ENCODE measurements at places on chromosomes 5 and 9.

DNA sequence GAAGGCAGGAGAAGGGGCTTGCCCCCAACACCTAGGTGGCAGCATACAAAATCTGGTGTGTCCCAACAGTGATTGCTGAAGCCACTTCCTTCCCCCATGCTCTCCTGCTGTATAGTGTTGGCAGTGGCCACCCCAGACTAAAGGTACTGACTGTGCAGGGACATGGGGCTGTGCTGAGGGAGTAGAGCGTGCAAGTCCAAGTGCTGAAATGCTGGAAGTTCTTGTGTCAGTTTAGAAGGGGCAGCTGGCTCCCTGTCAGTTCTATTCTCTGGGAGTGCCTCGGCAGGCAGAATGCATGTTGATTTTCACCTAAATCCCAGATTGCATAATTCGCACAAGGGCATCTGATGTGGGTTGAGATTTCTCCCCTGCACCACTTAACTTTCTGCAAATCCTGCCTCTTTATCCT, 68.6 kb downstream of the GDNF start:
- peak; percentile 57 for DNase-seq

GRCh38 chr9:77158772-77159513, 18.4 kb upstream of the VPS13A start:
- DNase-seq, result no peak

DNA sequence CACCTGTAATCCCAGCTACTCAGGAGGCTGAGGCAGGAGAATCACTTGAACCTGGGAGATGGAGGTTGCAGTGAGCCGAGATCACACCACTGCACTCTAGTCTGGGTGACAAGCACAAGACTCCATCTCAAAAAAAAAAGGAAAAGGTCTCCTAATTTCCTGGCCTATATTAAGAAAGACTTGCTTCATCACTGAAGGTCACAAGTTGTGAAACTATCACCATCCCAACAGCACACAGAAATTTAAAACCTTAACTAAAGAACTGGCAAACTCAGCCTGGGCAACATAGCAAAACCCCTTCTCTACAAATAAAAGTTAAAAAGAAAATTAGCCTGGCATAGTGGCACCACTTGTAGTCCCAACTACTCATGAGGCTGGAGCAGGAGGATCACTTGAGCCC, 17.2 kb downstream of the FRMD3 start:
- DNase-seq, result no peak

- DNase-seq, result no peak
These were observed 36.1 kb downstream of the KLF4 start for GRCh38 chr9:107453479-107453878.

DNA sequence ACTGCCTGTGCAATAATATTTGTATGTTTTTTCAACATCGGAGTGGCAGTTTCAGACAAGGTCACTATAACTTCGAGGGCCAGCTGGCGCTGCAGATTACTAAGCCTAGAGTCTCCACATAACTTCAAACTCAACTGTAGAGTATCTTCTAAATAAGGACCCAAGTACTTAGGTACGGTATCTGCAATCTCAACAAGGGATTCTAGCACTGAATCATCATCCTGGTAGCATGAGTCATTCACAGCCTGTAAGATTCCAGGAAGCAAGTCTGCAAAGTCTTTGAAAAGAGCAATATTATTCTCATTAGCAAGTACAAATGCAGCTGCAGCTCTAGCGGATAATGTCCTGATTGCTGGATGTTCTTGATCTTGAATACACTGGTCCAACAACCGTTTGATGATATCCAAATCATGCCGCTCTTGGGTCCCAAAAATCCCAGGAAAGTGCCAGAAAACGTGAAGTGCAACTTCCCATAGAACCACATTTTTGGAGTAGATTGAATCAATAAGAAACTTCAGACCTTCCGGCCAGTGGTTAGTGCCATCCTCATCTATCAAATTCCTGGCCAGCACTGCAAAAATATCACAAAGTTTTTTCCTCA, 654 bp downstream of the RANBP6 start:
- no peak for DNase-seq

DNA sequence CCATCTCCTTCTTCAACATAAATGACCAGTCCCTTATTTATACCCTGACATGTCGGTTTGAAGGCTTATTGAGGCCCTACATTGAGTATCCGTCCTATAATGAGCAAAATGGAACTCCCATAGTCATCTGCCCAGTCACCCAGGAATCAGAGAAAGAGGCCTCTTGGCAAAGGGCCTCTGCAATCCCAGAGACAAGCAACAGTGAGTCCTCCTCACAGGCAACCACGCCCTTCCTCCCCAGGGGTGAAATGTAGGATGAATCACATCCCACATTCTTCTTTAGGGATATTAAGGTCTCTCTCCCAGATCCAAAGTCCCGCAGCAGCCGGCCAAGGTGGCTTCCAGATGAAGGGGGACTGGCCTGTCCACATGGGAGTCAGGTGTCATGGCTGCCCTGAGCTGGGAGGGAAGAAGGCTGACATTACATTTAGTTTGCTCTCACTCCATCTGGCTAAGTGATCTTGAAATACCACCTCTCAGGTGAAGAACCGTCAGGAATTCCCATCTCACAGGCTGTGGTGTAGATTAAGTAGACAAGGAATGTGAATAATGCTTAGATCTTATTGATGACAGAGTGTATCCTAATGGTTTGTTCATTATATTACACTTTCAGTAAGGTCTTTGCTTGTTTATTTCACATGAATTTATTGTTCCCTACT, 38.2 kb upstream of the BTNL3 start:
- DNase-seq, result no peak

GRCh38 chr9:107158321-107158720, 124.8 kb upstream of the RAD23B start:
- no peak for DNase-seq

All from HL-60 (cell line).